ENCODE measurements at places on chromosomes 7 and 10. TPM values are rescaled to one million over a fixed set of nuclear protein-coding genes. Genes with fewer than 3 reads are reported as not detected.

The PCLO gene
- total RNA-seq: 0.78 TPM

The PIP gene
- total RNA-seq: not detected

The PARD3 gene
- total RNA-seq: 50.0 TPM

The LIPJ gene
- not detected for total RNA-seq

The ETV1 gene
- total RNA-seq: 13.3 TPM

The ERV3-1 gene
- 19.9 TPM for total RNA-seq

The EVX1 gene
- not detected for total RNA-seq

The ADAM8 gene
- 9.6 TPM for total RNA-seq

The MTURN gene
- 196 TPM for total RNA-seq

The PRSS37 gene
- total RNA-seq: not detected

The CC2D2B gene
- total RNA-seq: 1.8 TPM
